ENCODE measurements at places on chromosomes 4 and X. TPM values are rescaled to one million over a fixed set of nuclear protein-coding genes. Genes with fewer than 3 reads are reported as not detected.

- H3K4me1 ChIP-seq: no peaks in the 10 kb centered on the region
- no peak overlapping the region for H3K27ac ChIP-seq
- no peak for DNase-seq
- no peaks in the 10 kb centered on the region for H3K36me3 ChIP-seq
Measured at GRCh38 chr4:74536557-74536956, 91.6 kb downstream of the AREG start.

GRCh38 chr4:141871086-141871770 is 234.8 kb downstream of the IL15 start:
- no peaks in the 10 kb centered on the region for H3K36me3 ChIP-seq
- H3K4me3 ChIP-seq: no peak overlapping the region
- no peaks in the 10 kb centered on the region for H3K27me3 ChIP-seq
- no peaks in the 10 kb centered on the region for H3K4me1 ChIP-seq

- no peaks in the 10 kb centered on the region for H3K27me3 ChIP-seq
- no peaks in the 10 kb centered on the region for H3K36me3 ChIP-seq
- H3K4me1 ChIP-seq: no peaks in the 10 kb centered on the region
- H3K27ac ChIP-seq: no peak overlapping the region
- DNase-seq: no peak
- H3K4me3 ChIP-seq: no peak overlapping the region
Measured at GRCh38 chr4:78424461-78424860, 127.1 kb upstream of the ANXA3 start.

DNA sequence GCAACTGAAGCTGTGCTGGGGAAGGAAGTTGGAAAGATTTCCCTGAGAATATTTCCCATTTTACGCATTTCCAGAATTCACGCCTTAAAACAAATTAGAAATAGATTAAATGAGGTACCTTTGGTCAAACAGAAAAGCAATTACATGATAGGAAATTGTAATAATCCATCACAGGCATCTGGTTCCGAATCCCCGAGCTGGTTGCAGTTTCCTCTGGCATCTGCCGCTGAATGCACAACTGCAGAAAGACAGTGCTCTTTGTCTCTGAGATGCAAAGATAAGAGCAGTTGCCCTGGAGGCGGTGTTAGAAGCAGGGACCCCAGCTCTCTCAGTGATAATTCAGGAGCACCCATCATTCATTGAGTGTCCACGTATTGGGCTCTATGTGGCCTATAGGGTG is 224.4 kb downstream of the LDB2 start:
- H3K27me3 ChIP-seq: no peaks in the 10 kb centered on the region
- H3K4me1 ChIP-seq: no peaks in the 10 kb centered on the region
- no peak for DNase-seq
- H3K36me3 ChIP-seq: no peaks in the 10 kb centered on the region
- no peak overlapping the region for H3K27ac ChIP-seq

GRCh38 chr4:108592674-108592986 is 27.7 kb upstream of the RPL34 start:
- no peak overlapping the region for H3K4me3 ChIP-seq
- peak overlapping the region; percentile 77 for H3K27ac ChIP-seq
- no peaks in the 10 kb centered on the region for H3K27me3 ChIP-seq
- H3K4me1 ChIP-seq: peaks cover 10% of the 10 kb centered on the region
- DNase-seq: no peak

DNA sequence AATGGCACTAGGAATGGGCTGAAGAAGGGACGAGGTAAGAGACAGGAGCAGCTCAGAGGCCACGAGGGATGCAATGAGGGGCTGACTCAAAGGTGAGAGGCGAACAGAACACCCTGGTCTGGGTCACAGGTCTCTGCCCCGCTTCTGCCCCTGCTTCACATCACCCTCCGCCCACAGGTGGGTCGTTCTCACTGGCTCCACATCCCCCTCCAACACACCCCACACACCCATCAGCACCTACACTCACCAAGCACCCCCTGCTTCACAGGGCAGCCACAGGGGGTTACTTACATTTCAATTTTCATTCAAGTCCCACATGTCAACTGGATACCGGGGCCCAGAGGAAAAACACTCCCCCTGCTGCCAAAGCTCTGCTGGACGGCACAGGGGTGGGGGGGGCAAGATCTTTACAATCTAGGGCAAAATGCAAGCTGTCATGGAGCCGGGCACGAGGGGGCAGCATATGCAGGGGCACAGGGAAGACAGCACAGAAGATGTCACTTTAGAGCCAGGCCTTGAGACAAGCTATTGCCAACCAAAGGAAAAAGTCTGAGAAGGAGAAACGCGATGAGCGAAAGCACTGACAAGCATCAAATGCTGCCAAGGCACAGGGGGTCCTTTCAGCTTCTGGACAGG is 94.0 kb downstream of the AFAP1 start:
- peak; percentile 54 for DNase-seq
- H3K4me1 ChIP-seq: peaks cover 82% of the 10 kb centered on the region

DNA sequence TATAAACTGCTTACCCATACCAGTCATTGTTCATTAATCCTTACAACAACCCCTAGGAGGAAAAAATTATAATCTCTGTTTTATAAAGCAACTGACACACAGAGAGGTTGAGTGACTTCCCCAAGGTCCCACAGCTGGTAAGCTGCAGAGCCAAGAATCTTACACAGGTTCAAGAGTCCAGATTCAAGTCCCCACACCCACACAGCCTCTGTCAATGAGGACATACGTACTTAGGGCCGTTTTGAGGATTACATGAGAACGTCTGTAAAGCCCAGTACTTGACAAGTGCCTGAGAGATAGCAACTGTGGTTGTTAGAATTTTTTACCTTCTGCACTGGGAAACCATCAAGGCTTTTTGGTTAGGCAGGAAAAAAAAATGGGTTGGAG is 556 bp upstream of the SLC25A43 start:
- DNase-seq: no peak
- H3K36me3 ChIP-seq: no peaks in the 10 kb centered on the region
- no peaks in the 10 kb centered on the region for H3K27me3 ChIP-seq
- peak overlapping the region; percentile 74 for H3K4me3 ChIP-seq
- H3K27ac ChIP-seq: peak overlapping the region; percentile 63

- H3K27ac ChIP-seq: peak overlapping the region; percentile 98
- peaks cover 16% of the 10 kb centered on the region for H3K36me3 ChIP-seq
- H3K27me3 ChIP-seq: no peaks in the 10 kb centered on the region
Measured at GRCh38 chrX:48958635-48959094, 1.3 kb upstream of the OTUD5 start.

GRCh38 chr4:101050088-101050836 is 297.1 kb downstream of the PPP3CA start:
- H3K27me3 ChIP-seq: no peaks in the 10 kb centered on the region
- H3K27ac ChIP-seq: no peak overlapping the region
- no peak for DNase-seq
- H3K4me1 ChIP-seq: no peaks in the 10 kb centered on the region

DNA sequence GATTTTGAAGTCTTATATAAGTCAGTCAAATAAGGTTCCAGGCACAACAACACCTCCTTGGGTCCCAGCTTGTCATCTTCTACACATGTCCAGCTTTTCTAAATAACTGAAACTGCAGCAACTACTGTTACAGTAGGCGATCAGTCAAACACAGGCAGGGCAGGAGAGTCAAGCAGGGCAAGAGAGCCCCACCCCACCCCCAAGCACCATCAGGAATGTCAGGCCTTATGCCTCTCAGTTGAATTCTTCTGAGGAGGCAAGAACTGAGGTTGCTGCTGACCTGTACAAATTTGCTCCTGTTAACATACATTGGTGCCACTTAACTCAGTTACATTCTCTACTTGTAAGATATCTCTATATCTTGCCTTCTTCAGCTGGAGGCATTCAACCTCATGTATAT is 608.8 kb upstream of the PCDH10 start:
- no peaks in the 10 kb centered on the region for H3K27me3 ChIP-seq
- H3K4me3 ChIP-seq: no peak overlapping the region
- no peaks in the 10 kb centered on the region for H3K4me1 ChIP-seq
- H3K27ac ChIP-seq: no peak overlapping the region

DNA sequence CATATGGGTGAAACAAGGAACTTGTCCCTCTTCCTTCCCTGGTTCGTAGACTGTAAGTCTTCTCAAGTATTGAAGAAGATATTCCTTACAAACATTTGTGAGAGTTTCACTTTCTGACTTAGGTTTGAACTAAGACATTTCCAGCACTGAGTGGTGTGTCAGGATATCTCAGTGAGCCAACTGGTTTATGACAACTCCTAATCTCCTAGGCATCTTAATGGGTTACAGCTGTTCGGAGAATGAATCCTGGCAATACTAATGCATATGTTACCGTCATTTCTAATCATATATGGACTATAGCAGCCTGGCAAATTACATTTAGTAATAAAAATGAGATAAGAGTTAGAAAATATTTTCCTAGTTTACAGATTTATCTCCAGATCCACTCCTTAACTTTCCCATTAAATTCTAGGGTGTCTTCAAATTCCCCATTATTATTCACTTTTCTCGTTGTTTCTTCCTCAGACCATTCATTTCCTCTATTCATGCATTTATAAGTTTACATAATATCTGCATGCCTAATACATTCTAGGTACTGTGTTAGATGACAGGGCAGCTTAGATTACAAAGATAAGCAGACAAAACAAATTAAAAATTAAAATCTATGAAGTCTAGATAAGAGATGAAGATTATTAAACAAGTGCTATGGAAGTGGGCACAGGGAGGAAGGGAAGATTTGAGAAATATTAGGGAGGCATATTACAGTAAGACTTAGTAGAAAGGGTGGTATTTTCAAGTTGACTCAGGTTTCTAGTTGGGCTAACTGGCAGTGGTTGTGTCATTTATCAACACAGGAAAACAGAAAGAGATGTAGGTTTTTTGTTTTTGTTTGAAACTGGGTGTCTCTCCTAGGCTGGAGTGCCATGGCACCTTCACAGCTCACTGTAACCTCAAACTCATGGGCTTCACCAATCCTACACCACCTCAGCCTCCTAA is 173.9 kb downstream of the WDFY3 start:
- H3K27me3 ChIP-seq: no peaks in the 10 kb centered on the region
- H3K36me3 ChIP-seq: peaks cover 70% of the 10 kb centered on the region
- H3K4me3 ChIP-seq: no peak overlapping the region
- peaks cover 7% of the 10 kb centered on the region for H3K4me1 ChIP-seq
- no peak overlapping the region for H3K27ac ChIP-seq
- no peak for DNase-seq

GRCh38 chr4:62360156-62360545 is 1160.0 kb downstream of the ADGRL3 start:
- no peaks in the 10 kb centered on the region for H3K36me3 ChIP-seq
- no peaks in the 10 kb centered on the region for H3K4me1 ChIP-seq

DNA sequence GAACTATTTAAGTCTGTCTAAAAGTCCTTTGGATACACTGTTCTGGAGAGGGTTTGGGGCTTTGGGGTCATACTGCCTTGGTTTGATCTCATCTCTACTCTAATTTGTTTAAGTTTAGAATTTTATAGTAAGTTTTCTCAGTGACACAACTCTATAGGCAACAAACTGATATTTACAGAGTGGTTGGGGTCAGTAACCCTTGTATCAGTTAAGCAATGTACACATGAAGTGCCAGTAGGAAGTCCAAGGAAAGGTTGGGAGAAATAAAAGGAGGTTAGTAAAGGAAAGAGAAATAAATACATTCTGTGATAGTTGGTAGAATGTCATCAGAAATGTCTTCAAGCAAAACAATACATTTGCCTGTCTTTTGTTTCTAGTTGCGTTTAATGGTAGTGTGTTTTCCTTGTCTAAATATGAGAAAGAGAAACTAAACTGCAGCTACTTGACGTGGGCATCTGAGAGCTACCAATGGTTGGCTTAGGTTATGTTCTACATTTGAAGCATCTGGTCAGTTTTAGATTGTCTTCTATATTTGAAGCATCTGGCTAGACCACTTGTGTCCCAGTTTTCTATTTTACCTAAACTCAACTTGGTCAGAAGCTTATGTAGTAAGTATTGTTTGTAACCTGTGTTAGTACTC is 6.9 kb downstream of the ATP7A start:
- H3K4me3 ChIP-seq: peak overlapping the region; percentile 5
- no peak overlapping the region for H3K27ac ChIP-seq
- DNase-seq: no peak
- H3K36me3 ChIP-seq: no peaks in the 10 kb centered on the region
- peaks cover 15% of the 10 kb centered on the region for H3K4me1 ChIP-seq
- no peaks in the 10 kb centered on the region for H3K27me3 ChIP-seq

GRCh38 chrX:88437563-88437962 is 309.5 kb upstream of the CPXCR1 start:
- H3K36me3 ChIP-seq: no peaks in the 10 kb centered on the region
- no peak for DNase-seq
- H3K27ac ChIP-seq: no peak overlapping the region
- no peaks in the 10 kb centered on the region for H3K27me3 ChIP-seq

DNA sequence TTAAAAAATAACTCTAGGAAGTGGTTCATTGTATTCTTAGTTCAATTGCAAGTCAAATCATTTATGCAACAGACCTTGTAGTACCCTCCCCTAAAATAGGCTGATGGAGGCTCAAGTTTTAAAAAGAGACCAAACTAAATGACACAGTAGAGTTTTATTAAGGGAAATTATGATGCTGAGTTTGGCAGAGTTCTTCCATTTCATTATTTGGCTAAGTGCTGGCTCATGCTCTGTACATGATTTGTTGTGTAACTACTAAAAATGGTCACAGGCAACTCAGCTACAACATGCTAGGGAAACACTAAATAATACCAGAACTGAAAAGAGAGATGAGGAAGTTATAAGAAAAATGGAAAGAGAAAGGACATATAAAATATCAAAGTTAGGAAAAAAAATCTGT is 96.1 kb upstream of the TFDP3 start:
- no peak overlapping the region for H3K27ac ChIP-seq
- H3K4me1 ChIP-seq: no peaks in the 10 kb centered on the region
- DNase-seq: no peak
- no peaks in the 10 kb centered on the region for H3K27me3 ChIP-seq
- H3K4me3 ChIP-seq: no peak overlapping the region
- no peaks in the 10 kb centered on the region for H3K36me3 ChIP-seq

DNA sequence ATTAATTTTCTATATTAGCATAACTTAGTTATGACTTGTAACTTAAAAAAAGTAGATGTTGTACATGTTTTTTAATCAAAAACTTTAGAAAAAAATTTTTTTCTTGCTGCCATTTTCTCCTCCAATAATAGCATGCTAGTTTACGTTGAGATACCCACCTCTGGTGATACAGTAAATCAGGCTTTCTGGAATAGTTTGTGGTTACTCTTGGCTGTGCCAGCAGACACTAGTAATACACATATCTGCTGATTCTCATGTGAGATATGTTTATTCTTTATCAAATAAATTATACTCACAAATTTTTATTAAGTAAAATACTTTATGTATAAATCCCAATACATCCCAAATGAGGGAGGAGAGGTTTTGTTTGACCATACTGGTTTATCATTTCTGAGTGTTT is 117.3 kb downstream of the KLHL8 start:
- H3K27me3 ChIP-seq: no peaks in the 10 kb centered on the region
- H3K27ac ChIP-seq: peak overlapping the region; percentile 59
- 0 out of 2 replicates have a peak, but pooled peaks cover 18% of the 10 kb centered on the region for H3K36me3 ChIP-seq

The IL2RG gene
- total RNA-seq: not detected

The FAM236C gene
- not detected for total RNA-seq

The LGI2 gene
- total RNA-seq: not detected

The OPHN1 gene
- 9.1 TPM for total RNA-seq

The ADH7 gene
- total RNA-seq: not detected

The OGT gene
- total RNA-seq: 46.8 TPM

The MSX1 gene
- total RNA-seq: 11.9 TPM
